ENCODE measurements at places on chromosomes 3 and 15. TPM values are rescaled to one million over a fixed set of nuclear protein-coding genes. Genes with fewer than 3 reads are reported as not detected.

LRRK1 gene
- total RNA-seq: 52.7 TPM

DNA sequence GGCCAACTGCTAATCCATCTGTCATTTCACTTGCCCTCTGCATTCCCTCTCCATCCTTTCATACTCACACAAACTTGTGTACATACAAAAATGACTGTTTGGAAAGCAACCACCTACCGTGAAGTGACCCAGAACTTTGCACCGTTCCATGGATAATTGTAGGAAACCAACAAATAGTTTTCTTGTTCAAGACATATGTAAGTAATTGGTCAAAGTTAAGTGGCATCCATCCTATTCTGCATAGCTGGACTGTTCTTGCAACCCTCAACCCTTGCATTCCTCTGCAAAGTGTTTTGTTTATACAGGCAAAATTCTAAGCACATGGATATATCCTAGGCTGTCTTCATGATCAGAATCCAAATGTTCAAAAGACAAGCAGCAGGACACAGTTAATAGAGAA, 592.5 kb downstream of the MECOM start:
- no peak for DNase-seq

- no peak for DNase-seq
Observed at GRCh38 chr3:51941463-51941797, 274 bp downstream of the RRP9 start.

DNA sequence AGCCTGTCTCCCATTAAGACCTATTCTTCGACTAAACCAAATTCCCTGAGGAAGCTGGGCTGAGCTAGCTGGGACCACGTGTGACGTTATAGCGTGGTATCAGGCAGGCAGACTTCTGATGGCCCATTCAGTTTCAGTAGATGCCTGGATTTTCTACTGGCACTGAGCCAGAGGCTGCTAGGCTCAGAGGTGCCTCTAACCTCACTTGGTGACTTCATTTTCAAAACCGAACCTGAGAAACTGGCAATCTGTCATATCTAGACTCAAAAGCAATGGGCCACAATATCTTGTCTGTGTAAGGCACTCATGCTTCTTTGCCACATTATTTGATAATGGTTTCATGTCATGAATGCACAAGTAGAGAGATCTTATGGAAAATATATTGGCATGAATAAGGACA, 352.1 kb upstream of the AZI2 start:
- DNase-seq: no peak

- no peak for DNase-seq
Observed at GRCh38 chr15:91517491-91518200, 335.9 kb upstream of the SLCO3A1 start.

DNA sequence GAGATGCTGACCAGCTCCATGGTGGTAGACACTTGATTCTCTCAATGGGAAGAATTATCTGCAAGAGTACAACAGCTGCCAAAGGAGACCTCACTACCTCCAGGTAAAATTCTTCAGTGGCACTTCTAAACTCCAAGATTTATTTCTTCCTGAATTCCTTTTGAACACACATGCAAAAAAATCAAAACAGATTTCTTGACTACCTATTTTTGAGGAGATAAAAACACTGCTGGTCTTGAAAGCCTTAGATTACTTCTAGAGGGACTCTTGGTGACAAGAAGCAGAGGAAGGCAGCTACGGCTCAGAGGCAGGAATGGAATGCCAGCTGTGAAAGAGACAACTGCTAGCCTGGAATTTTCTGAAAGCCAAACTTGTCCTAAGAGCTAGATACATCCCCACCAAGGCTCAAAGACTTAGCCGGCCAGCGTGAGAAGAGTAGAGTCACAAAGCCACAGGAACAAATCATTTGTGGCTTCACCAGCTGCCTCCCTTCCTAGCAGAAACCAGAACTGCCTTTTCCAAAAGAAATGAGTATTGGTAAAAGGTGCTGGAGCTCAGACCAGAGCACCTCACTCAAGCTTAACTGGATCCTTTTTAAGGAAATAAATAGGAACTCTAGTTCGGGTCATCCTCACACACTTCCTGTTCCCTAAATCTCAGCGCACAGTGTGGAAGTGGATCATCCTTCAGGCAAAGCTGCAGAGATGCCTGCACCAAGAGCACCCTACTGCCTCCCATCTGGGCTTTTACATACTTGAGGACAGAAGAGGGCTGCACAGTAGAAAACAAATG, 32.6 kb downstream of the CLK3 start:
- no peak for DNase-seq

GRCh38 chr15:35246451-35246850, 161.4 kb upstream of the NANOGP8 start:
- no peak for DNase-seq

SLC7A14 gene
- 0.34 TPM for total RNA-seq

GREM1 gene
- 46.0 TPM for total RNA-seq

KLHDC8B gene
- total RNA-seq: 4.6 TPM

- no peak for DNase-seq
Observed at GRCh38 chr3:168251371-168251770, 155.6 kb upstream of the GOLIM4 start.

GRCh38 chr3:198051836-198052235, 91.8 kb downstream of the LMLN start:
- no peak for DNase-seq

DNA sequence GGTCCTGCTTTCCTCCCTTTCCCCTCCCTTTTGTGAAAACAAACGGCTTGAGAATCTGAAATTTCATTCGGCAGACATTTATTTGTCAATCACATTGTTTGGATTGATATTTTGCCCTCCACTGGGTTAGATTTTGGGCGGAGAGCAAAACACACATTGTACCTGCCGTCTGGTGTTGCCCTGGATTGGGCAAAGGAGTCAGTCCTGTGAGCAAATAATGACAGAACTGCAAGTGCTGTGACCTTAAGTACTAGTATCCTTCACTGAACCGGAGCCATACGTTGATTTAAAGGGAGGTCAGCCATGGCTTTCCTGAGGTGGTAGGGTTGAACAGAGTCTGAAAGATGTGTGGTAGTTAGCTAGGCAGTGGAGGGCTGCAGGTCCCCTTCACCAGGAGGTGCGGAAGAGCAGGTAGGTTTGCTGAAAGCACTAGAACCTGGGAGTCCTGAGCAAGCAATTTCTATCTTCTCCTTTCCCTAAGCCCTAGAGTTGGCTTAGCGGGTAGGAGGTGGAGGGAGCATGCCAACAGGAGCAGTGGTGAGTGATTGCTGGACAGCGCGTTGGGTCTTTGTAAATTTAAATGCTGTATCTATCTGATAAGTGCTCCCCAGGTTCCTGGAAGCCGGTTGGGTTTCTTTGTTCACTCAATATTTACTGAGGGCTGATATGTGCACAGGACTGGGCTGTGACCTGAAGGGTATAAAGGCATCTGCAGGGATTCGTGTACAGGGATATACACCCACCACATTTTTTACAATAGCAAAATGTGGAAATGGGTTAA, 2.0 kb downstream of the PDIA5 start:
- no peak for DNase-seq

DNA sequence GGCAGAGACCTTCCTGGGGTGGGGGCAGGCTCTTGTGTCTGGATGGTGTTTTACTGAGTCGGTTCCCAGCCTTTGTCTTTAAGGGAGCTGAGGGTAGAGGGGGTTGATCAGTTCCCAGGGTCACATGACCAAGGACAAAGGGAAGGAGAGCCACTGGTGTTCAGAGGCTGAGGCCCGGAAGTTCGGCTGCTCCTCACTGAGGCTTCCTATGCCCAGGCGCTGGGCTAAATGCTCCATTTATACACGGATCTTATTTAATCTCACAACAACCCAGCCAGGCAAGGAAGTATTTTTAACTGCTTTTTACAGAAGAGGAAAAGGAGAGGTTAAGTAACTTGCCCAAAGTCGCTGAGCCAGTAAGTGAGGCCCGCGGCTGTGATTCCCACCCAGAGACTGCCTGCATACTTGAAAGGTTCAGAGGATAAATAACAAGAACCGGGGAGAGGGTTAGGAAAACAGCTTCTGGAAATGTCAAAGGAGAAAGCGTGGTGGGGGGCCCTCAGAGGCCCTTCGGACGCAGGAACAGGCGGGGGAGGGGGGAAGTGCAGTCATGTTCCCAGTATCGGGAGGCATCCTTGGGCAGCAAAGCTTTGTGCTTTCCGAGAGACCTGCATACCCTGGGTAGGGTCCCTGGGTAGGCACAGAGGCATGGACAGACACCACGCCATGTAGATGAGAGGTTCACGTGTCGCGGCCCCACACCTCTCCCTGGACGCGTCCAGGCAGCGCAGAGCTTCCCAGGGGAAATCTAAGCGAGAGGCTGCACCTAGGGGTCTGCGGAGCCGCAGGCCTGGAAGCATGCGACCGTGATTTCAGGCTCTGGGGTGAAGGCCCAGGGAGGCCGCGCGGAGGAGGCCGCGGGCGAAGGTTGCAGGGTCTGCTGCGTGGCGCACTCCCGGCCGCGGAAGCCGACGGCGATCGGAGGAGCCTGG, 21.3 kb downstream of the EPHB3 start:
- peak; percentile 55 for DNase-seq

ZNF620 gene
- total RNA-seq: 4.1 TPM

- DNase-seq: no peak
Observed at GRCh38 chr3:146888176-146888575, 283.0 kb upstream of the PLSCR5 start.

DNA sequence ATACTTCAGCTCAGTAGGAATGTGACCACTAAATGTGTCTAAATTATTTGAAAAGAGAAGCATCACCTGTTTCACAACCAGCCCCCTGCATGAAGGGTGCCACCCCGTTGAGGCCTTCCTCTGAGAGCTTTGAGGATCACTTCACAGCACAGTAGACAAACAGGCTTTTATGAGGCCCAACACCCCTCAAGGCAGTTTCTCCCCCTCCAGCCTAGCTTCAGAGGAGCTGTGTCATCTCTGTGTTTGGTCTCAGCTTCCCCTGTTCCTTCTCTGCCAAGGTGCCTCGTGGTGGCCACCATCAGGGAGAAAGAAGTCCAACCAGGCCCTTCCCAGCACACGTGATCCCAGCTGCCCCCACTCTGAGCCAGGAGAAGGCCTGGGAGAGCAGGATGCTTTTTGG, 21.6 kb upstream of the DUSP7 start:
- no peak for DNase-seq

SPESP1 gene
- 4.8 TPM for total RNA-seq

- DNase-seq: no peak
Observed at GRCh38 chr15:98505611-98506031, 142.7 kb upstream of the IGF1R start.

GRCh38 chr3:42014458-42014920, 52.6 kb upstream of the ULK4 start:
- DNase-seq: no peak

RFTN1 gene
- total RNA-seq: 5.3 TPM

- no peak for DNase-seq
Observed at GRCh38 chr3:66572090-66572675, 71.4 kb upstream of the LRIG1 start.

DNA sequence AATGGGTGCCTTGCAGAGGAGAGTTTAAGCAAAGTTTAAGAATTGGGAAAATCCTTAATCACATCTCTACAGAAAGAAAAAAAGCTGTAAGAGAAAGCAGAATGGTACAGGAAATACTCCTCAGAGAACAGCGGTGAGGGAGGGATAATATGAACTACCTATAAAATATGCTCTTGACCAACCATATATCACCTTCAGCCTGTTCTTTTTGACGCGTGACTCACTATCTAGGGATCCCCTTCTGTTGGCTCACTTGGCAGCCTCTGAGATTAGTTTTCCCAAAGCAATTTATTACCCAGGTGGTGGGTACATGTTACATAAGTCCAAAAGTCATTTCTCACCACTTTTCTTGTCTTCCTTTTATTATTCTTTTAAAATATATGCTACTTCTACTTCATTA, 97.7 kb downstream of the CNTN6 start:
- no peak for DNase-seq

- DNase-seq: no peak
Observed at GRCh38 chr15:58669108-58669507, 80.4 kb downstream of the ADAM10 start.

KLHL40 gene
- total RNA-seq: not detected

NRG4 gene
- 4.0 TPM for total RNA-seq

DNAJB11 gene
- total RNA-seq: 39.8 TPM

CNTN3 gene
- 8.4 TPM for total RNA-seq

DNA sequence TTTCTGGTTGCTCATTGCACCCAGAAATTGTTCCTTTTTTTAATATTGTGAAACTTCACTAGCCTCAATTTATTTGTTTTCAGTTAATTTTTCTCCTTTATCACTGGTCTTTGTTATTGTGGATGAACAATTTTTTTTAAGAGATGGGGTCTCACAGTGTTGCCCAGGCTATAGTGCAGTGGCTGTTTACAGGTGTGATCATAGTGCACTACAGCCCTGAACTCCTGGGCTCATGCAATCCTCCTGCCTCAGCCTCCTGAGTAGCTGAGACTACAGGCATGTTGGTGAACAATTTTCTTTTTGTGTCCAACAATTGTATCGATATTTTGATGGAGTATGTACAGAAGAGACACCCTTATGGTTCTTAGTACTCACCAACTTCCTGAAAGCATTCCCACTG, 26.3 kb downstream of the BLM start:
- DNase-seq: no peak

SAXO2 gene
- 1.5 TPM for total RNA-seq

DNA sequence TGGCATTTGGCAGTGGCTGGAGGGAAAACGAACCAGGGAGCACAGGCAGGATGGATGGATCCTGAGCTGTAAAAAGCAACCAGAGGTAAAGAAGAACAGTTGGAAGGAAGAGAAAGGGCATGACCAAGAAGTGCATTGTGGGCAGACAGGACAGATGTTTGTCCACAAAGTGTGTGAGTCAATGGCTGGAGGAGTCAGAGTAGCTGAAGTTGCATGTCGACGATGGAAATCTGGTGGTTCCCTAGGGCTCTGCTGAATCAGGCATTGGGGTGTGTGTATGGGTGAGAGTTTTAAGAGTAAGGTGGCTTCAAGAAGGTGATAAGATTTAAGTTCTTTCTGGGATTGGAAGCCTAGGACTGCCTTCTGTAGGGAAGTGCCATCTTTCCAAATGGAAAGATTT, 214.0 kb upstream of the BHLHE40 start:
- no peak for DNase-seq

DNA sequence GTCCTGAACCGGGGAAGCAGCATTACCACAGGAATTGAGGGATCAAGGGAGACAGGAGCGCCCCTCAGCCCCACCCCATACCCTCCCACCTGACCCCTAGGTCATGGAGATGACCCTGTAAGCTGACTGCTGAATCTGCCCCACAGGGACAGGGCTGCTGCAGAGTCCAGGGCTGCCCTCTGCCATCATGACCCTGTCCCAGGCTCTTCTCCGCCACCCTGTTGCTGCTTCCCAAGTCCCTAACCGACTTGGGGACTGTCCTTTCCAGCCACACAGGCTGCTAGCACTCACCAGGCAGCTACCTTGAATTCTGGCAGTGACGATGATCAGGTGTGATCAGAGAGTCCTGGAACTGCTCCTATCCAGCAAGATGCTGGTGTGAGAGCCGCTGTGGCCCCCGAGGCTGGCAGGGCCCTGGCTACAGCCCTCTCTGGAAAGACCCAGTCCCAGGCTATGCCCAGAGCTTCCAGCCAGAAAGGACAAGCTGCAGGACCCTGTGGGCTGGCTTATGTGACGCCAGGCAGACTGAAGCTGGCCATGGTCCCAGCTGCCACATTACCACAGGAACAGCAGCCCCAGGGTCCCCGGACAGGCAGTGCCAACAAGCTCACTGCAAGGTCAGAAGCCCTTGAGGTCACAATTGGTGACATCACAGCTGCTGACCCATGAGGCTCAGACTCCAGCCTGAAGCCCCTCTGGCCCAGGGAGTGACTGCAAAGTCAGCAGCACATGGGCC, at the start of gene C3orf22:
Gene C3orf22 (minus strand): TSS at position 597 of the 736 bp plus-strand sequence. CDS start 5,542 bp downstream, outside the sequence.
- DNase-seq: peak; percentile 12

CCR8 gene
- total RNA-seq: not detected

Measured in left colon (tissue), 2 donors.